ENCODE measurements at places on chromosomes 12 and 14. TPM values are rescaled to one million over a fixed set of nuclear protein-coding genes. Genes with fewer than 3 reads are reported as not detected.

PMEL gene
- total RNA-seq, result 1.3 TPM

ZNF740 gene
- total RNA-seq, result 16.9 TPM

SERPINA1 gene
- 0.16 TPM for total RNA-seq

ADCY6 gene
- 56.3 TPM for total RNA-seq

MIA2 gene
- total RNA-seq, result 6.5 TPM

NFE2 gene
- total RNA-seq, result 0.17 TPM

LHX5 gene
- not detected for total RNA-seq

ZNF891 gene
- 0.94 TPM for total RNA-seq

IKZF4 gene
- total RNA-seq, result 1.4 TPM

C1S gene
- total RNA-seq, result 378 TPM

KRT71 gene
- not detected for total RNA-seq

KRT6C gene
- not detected for total RNA-seq
